NCI-H1930 (cell line): ENCODE measurements at places on chromosomes 3 and 15.

GRCh38 chr3:186461141-186461540 lies 83.0 kb downstream of the CRYGS start:
- no peak for DNase-seq

GRCh38 chr15:36235173-36235572 lies 344.3 kb upstream of the CDIN1 start:
- no peak for DNase-seq

GRCh38 chr15:66824424-66824823 lies 122.4 kb downstream of the SMAD6 start:
- DNase-seq: no peak

DNA sequence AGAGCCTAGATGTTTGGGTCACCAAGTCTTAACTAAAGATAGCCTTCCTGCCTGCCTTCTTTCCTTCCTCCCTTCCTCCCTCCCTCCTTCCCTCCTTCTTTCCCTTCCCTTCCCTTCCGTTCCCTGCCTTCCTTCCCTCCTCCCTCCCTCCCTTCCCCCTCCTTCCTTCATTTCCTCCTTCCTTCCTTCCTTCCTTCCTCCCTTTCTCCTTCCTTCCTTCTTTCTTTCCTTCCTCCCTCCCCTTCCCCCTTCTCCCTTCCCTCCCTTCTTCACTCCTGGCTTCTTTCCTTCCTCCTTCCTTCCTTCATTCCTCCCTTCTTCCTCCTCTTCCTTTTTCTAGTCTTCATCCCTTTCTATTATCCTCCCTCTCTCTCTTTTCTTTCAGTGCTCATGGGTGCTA lies 2.0 kb downstream of the DNAJB8 start:
- no peak for DNase-seq

DNA sequence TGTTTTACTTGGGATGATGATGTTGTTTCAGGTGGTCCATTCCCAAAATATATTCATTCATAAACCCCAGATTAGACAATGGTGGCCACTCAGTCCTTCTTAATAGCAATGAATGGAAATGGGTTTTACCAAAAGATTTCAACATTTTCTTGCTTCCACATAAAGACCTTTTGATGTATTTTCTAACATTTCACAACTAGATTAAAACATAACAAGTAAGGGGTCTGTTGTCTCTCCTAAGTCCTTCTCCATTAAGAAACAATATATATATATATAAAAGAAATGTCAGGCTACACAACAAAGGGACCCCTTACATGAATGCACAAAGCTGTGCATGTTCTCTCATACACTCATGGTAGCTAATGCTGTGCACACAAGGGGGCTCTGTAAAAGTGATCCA lies 176.4 kb downstream of the ANXA2 start:
- no peak for DNase-seq

GRCh38 chr3:88058306-88058580 lies 562 bp downstream of the CGGBP1 start:
- no peak for DNase-seq

DNA sequence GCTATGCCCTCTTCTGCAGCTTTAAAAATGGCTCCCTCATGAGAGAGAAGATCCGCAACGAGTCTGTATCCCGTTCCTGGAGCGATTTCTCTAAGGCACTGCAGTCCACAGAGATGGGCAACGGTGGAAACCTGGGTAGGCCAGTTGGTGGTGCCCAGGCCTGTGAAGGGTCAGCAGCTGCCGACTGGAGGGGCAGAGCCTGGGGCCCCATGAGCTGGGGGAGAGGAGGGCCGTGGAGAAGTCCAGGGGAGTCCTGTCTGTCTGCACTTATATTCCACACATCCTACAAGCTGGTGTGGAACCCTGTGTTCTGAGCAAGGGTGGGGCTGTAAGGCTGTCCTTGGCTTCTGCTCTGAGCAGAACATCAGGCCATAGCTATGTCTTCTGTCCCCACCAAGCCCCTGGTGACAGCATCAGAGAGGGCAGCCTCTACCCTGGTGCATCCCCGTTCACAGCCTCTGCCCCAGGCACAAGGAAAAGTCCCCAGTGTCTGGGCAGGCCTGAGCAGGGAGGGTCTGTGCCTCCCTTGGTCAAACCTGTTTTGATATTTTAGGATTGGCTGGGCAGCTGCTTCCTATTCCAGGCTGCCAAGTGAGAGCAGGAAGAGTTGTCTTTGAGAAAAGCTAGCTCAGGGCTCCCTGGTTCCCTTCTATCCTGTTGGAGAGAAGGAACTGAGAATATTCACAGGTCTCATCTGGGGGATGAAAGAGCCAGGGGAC lies 29.7 kb downstream of the XYLB start:
- DNase-seq: no peak

DNA sequence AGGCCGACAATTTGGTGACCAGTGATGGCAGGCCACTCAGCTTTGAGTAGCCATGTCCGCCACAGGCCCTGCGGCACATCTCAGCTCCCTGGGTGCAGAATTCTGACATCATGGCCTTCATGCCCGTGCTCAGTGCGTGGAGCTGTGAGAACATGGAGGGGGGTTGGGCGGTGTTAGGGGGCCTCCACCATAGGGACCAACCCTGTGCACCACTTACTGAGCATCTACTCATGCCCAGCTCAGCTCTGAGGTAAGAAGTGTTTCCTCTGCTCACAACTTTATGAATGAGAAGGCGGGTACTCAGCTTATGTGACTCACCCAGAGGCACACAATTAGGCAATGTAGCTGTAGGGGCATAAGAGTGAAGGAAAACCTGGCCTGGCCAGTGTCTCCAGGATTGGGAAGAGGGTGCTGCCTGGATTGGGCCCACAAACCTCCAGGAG lies 10.5 kb downstream of the ACOX2 start:
- DNase-seq: no peak

GRCh38 chr3:167733961-167734497 lies 663 bp downstream of the PDCD10 start:
- no peak for DNase-seq

GRCh38 chr15:42728560-42728959 lies 8.4 kb downstream of the CDAN1 start:
- DNase-seq: no peak

GRCh38 chr15:35934383-35935049 lies 388.6 kb upstream of the DPH6 start:
- no peak for DNase-seq

- no peak for DNase-seq
Measured at GRCh38 chr3:46380471-46381221, 9.9 kb downstream of the CCR5 start.

GRCh38 chr3:154954757-154955156 lies 125.4 kb upstream of the MME start:
- no peak for DNase-seq

DNA sequence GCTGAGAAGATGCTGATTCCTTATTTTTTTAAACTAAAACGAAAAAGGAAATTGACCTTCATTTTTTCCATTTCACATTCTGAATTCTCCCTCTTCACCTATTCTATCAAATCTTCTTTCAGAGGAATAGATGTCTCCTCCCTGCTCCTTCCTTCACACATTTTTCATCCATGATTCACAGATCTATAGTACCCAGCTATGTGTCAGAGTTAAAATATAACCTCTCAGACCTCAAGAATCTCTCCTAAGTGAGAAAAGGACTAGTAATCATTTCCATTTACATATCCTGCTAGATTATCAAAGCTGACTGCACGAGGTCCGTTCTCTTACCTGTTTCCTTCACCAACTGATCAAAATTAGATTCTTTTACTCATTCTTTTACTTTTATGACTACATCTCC lies 1297.6 kb upstream of the ALCAM start:
- no peak for DNase-seq

GRCh38 chr3:13023235-13023970 lies 49.8 kb downstream of the IQSEC1 start:
- DNase-seq: no peak

DNA sequence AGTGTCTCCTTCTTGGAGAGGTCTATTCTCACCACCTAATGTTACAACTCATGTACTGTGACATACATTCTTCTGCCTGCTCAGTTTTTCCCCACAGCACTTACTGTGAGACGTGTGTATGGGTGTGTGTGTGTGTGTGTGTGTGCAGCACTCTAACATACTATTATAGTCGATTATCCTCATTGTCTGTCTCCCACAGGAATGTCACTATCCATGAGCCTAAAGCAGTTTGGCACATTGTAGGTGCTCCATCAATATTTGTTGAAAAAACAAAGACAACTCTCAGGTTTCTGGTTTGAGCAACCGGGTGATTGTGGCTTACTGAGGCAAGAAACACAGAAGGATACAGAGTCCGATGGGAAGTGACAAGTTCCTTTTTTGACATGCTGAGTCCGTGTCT lies 8.6 kb upstream of the ZNF148 start:
- DNase-seq: no peak

DNA sequence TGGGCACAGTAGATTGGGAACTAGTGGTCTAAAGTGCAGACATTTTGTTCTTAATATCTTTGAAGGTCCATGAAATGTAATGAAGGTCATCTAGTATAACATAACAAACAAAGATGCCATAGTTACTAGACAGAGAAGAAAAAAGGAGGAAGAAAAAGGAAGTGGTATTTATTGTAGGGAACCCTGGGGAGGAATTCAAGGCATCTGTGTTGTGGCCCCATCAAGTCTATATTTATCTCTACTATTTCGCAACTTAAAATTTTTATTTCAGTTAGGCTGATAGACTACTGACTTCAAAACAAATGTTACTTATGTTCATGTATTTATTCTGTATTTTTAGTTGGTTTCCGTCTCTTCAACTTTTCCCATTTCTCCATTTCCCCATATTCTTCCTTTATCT lies 48.9 kb upstream of the ZDHHC23 start:
- no peak for DNase-seq

- DNase-seq: no peak
Measured at GRCh38 chr15:101250341-101250831, 1.5 kb downstream of the CHSY1 start.

DNA sequence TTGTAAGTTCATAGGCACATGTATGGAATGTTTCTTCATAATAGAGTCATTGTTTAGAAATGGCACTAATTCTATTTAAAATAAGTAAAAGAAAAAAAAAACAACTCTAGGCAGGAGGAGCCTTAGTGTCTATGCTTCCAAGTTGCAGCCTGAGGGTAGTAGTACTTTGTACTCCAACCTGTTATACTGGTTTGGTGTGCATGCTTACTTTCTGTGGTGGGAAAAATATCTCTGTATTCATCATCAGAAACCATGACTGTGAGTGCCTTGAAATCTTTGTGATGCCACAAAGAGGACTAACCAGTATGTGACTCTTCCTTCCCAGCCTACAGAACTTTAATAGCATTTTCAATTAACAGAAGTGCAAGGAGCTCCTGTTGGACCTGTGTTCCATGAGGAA lies 4.4 kb downstream of the NAALADL2 start:
- no peak for DNase-seq

GRCh38 chr3:4271834-4272233 lies 31.3 kb upstream of the SETMAR start:
- DNase-seq: no peak

GRCh38 chr3:122679882-122680474 lies 661 bp upstream of the PARP14 start:
- no peak for DNase-seq

DNA sequence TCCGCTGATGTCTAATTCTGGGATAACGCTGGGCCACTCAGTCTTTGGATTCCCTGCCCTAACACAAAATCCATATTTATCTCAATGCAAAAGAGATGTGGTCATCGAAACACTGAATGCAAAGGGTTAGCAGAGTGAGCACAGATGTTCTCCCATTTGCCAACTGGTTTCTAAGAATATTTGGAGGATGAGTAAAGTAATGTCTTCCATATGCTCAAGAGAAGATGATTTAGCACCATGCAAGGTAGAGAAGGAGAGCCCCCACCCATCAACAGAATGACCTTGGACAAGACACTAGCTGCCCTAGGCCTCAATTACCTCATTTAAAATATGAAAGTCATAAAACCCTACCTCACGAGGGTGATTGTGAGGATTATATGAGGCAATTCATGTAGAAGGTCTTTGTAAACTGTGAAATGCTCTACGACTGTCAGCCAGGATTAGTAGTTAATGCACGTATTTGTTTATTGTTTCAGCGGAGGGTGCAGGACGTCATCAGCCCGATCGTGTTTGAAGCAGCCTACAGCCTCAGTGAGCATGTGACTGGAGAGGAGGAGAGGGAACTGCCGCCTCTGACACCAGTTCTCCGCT lies 232.9 kb upstream of the CTDSPL start:
- DNase-seq: no peak

DNA sequence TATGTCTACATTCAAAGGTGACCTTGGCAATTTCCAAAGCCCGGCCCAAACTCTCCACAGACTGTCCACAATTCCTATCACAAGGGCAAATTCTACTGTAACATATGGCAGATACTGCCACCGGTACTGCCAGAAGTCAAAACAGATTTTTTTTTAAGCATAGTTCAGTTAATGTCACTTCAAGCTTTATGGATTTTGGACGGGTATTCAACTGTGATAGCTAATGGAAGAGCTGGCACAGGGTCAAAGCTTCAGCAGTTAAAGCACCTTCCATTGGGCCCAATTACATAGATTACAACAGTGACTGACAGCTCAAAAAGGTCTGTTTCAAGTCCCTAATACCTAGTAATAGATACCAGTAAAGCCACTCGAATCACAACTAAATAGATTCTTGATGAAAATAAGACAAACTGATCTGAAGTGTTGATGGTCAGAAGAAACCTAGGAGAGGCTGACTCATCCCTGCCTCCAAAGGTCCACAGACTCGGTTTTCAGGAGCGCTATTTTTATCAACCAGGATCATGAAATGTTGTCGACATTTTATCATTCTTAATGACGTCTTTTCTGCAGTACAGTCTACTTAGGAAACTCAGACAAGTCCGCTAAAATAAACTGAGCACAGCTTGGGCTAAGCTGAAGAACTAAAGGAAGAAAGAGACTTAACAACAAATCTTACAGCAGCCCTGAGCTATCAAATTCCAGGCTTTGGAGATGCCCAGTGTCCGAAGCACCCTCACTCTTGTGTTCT lies 38.7 kb downstream of the ANXA2 start:
- no peak for DNase-seq

GRCh38 chr3:42182555-42182954 lies 83.4 kb downstream of the CCK start:
- DNase-seq: no peak

DNA sequence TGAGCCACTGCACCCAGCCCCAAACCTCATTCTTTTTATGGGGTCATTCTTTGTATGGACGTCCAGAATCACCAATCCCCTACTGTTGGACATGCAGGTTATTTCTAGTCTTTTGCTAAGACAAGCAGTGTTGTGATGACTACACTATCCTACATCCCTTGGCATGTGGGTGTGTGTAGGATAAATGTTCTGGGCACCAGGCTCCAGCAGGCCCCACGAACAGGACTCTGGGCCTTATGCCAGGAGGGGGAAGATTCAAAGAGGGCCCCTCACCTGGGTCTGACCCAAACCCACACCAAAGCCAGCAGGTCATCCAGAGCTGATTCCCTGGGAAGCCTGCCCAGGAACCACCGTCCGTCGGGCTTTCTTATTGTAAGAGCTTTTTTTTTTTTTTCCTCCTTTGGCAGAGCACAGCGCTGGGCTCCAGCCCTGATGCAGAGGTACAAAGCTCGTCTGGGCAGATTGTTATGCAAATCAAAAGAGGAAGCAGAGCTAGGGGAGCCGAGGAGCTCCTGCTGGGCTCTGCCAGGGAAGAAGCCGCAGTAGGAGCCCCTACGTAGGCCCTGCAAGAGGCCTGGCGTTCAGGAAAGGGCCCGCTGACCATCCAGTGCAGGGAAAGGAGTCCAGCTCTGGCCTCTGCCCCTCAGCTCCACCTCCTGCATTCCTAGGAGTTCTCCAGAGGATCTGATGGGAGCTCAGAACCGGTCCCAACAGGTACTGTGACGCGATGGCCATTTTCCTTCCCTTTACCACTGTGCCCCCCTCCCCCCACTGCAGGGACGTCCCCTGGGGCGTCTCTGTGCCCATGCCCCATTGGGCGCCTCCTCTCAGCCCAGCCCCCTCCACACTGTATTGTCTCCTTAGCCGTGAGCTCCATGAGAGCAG lies 29.0 kb upstream of the FURIN start:
- no peak for DNase-seq
